ENCODE measurements at places on chromosomes 1 and 21.

DNA sequence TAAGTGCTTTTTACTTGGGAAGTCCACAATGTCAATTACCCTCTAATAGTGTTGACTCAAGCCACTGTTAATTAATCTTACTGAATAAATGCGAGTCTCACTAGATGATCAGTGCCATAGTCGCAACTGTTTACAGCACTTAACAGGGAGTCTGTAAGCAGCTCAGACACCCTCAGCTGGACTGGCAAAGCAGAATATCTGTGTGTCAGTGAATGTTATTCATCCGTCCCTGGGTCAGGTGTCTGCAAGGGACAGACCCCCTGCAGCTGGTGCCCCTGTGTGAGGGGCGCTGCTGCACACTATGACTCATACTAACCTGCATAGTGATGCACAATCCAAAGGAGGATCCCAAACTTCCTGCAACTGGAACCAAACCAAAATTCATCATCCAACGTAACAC, 306.5 kb downstream of the HHIPL2 start:
- DNase-seq: no peak

GRCh38 chr1:165628147-165628822, 2.7 kb upstream of the MGST3 start:
- no peak for DNase-seq

DNA sequence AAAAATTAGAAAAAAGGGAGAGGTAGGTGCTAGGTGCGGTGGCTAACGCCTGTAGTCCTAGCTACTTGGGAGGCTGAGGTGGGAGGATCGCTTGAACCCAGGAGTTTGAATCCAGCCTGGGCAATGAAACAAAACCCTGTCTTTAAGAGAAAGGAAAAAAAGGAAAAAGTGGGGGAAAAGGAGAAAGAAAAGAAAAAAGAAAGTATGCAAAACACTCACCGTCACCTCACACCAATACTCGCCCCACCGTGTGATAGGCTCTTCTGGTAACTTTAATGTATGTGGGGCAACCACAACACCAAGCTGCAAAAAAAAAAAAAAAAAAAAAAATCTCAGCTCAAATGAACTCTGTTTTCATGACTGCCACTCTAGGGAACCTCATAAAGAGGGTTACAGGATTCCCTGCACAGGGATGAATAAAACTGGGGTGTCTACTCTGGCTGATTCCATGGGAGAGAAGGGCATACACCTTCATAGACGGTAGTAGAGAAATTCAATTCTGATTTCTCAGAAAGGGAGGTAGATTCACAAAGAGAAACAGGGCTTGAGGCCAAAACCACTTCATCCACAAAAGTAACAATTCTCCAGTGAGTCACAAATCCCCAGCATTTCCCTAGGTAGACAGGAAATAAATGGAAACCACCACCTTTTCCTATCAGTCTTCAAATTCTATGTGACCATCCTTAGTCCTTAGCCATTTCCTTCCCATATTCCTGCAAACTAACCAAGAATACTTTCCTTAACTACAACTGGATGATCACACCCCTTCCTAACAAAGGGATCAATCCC, 2.5 kb downstream of the MRPL9 start:
- no peak for DNase-seq

DNA sequence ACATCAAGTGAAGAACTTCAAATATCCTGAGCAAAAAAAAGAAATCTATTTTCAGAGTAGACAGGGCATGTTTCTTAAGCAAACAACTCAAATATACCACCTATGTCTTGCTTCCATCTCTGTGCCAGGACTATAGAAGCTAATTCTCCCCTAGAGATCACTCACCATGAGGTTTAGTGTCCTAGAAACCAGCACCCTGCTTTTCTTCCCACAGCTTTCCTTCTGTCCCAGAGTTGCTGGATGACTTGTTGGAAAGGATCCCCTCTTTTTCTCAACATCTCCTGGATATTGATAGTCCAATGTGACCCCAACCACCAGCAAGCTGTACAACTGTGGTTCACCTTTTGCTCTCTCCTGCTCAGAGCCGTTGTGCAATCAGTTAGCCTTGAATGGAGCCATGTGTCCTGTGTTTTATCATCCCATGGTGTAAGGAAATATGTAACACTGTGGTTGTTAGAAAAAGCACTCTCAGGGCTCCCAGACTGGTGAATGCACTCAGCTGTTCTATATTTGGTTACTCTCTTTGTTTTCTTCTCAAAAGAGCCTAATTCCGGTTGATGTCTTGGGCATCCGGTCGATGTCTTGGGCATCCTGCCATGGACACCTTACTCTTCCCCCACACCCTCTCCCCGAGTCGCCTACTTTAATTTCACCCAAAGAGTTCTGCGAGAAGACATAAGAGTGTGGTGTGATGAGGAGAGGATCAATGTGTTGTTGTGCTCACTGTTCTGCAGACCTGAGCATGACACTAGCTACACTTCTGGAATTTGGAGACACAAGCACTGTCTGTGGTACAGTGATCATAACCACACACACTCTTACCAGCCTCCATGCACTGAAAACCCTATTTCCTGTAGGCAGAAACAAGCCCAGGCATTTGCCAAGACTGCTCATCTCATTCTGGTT, 1.7 kb downstream of the TNFSF4 start:
- no peak for DNase-seq

DNA sequence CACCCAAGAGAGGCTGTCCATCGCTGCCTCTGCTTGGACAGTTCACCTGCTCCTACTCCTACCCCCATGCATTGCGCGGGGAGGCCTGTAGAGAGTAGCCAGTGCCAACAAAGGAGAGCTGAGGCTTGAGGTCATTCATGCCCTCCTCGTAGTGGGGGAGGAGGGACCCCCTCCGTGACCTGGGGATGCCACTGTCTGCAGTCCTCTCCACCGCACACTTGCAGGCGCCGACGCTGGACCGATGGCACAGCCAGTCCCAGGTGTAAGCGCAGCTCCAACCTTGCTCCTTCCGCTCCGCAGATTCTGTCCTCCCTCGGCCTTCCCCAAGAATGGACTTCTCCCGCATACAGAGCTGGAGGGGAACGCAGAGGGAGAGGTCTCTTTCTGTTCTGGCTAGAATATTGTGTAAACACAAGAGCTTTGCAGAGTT, 672 bp upstream of the PHLDA3 start:
- DNase-seq: no peak

GRCh38 chr1:29990304-29990703, 733.1 kb downstream of the MATN1 start:
- no peak for DNase-seq

GRCh38 chr1:45566722-45567121, 16.1 kb downstream of the AKR1A1 start:
- no peak for DNase-seq

DNA sequence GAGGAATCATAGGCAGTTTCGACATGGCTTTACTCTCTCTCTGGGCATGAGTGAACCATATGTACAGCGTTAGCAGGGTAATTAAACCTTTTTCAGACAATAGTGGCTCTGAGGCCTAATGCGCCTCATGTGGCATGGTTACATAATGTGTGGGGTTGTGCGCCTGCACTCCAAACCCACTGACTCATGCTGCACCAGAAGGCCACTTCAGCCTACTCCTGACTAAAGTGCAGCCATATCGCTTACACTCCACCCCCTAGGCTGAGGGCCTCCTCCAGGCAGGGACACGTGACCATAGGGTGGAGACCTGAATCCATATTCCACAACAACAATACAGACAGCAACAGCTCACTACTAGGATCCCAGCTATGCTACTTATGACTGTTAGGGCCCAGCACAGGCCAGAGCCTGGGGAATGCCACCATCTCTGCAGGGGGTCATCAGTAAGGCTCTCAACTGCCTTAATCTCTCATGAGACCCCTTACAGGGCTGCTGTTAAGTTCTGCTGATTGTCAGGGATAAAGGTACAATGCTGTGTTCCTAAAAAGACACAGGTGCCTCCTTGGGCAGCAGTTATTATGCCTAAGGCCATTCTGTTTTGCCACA, 13.4 kb upstream of the ODF2L start:
- DNase-seq: no peak

- DNase-seq: no peak
These were observed 8.5 kb downstream of the KYAT3 start for GRCh38 chr1:88983791-88984559.

GRCh38 chr1:248152056-248152827, 7.3 kb downstream of the OR2M5 start:
- DNase-seq: no peak

- DNase-seq: no peak
These were observed 1.9 kb downstream of the SLC6A9 start for GRCh38 chr1:44029260-44029910.

GRCh38 chr1:109754738-109755137, 9.0 kb downstream of the EPS8L3 start:
- no peak for DNase-seq

GRCh38 chr1:98051065-98051675, 130.3 kb upstream of the DPYD start:
- DNase-seq: peak; percentile 23

GRCh38 chr1:196361112-196361714, 247.0 kb downstream of the KCNT2 start:
- no peak for DNase-seq

GRCh38 chr1:246954126-246954525, 22.4 kb upstream of the AHCTF1 start:
- no peak for DNase-seq

GRCh38 chr1:31239653-31240241, at the start of gene NKAIN1:
NKAIN1 (minus strand) TSS chr1:31239887; CDS start chr1:31239547, 340 bp downstream.
- no peak for DNase-seq

- DNase-seq: no peak
These were observed 384.9 kb downstream of the NCAM2 start for GRCh38 chr21:21383126-21383525.

DNA sequence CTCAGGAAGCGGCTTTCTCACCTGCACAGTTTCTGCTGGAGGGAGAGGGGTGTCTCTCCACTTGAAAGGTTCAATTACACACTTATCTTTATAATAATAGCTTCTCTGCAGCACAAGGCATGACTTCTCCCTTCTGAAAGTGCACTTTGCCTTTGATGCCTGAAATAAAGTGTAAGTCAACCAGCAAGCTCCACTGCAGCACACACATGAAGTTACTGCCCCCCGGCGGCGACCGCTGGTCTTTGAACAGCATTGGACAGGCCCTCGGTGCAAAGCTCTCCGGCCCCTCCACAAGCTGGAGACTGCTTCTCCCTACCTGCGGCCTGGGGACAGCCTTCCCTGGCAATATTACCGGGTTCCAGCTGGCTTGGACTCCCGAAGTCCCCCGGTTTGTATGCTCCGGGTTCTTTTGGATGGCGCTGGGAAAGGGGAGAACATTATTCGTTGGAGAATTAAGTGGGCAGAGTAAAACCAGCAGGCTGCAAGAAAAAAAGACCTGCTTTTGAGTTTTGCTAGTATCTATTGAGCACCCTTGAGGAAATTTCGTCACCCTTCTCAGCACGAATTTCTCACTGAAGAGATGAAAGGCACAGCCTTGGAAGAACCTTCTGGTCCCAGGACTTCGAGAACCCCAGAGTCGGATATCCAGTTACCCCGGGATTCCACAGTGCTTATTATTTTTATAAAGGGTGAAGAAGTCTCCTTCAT, 11.8 kb downstream of the RCAN1 start:
- DNase-seq: no peak

DNA sequence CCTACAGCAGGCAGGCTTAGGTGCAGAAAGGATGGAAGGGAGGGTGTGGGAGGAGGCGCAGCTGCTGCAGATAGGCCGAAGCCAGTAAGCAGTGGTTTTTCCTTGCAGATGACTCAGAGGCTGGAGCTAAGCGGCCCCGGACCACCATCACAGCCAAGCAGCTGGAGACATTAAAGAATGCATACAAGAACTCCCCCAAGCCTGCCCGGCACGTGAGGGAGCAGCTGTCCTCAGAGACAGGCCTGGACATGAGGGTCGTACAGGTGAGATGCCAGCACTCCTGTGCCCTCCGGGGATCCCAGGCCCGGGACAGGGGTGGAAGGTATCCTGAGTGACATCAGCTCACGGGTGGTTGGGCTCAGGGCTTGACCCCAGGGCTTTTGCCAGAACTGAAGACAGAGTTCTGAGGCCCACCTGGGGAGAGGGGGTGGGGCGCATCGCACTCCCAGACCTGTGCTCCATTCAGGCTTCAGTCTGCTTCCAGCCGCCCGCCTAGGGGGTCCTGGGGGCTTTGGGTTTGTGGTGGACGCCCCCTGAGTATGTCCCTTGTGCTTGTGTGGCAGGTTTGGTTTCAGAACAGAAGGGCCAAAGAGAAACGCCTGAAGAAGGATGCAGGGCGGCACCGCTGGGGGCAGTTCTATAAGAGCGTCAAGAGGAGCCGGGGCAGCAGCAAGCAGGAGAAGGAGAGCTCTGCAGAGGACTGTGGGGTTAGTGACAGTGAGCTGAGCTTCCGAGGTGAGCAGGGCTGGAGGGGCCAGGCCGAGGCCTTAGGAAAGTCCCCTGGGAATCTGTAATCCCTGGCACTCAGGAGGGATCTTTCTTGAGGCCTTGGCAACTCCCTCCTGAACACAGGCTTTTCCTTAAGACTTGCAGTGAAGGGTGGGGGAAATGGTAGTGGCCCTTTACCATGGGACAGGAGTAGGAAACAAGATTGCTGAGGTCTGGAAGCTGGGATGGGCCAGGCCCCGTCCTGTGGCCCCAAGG, 41.5 kb downstream of the LHX4 start:
- no peak for DNase-seq

DNA sequence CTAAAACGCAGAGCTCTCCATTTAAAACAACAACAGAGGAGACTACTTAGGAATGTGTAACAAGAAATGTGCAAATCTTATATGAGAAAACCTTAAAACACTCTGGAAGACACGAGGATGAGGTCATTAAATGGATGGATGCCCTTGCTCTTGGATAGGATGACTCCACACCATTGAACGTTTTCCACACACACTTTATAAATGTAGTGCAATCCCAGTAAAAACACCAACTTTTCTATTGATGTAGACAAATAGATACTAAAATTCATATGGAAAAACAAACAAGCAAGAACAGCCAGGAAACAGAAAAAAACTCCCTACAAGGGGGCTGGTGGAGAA, 18.4 kb upstream of the COL6A1 start:
- DNase-seq: no peak

DNA sequence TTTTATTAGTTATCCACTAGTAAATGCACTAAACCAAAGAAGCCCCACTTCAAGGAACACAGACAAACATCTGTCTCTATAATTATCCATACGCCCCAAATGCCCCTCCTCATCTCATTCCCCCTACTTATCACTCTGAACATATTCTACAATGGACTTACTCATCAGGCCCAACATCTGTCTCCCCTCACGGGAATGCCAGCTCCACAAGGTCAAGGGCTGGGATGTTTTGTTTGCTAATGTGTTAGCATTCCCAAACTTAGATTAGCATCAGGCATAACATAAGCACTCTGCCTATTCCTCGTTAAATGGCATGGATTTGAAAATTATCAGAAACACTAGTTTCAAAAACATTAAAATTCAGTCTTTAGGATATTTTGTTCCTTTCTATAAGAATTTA, 279.5 kb downstream of the DSCAM start:
- DNase-seq: no peak

- no peak for DNase-seq
These were observed 91.4 kb downstream of the OBSCN start for GRCh38 chr1:228299211-228299610.

DNA sequence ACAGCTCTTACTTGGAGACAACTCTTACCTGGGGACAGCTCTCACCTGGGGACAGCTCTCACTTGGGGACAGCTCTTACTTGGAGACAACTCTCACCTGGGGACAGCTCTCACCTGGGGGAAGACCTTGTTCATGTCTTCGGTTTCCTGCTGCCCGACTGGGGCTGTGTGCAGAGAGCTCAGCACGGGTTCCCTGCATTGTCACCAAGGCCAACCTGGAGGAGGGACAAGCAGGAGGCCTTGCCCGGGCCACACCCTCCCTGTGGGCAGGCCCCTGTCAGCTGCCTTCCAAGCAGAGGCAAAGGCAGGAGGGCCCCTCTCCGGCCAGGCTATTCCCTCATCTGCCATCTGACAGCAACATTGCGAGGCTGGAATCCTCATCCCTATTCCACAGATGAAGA, at the start of gene LDLRAD1:
TSS of gene LDLRAD1 (minus strand) at position 208 of the 400 bp plus-strand sequence. CDS start at position 134, 74 bp downstream.
- DNase-seq: no peak
